Activated T-cell treated with anti-CD3 and anti-CD28 coated beads, Interleukin-2, amount 50 U/mL, for 1 hour (primary cell): ENCODE measurements at places on chromosomes 11 and 22.

DNA sequence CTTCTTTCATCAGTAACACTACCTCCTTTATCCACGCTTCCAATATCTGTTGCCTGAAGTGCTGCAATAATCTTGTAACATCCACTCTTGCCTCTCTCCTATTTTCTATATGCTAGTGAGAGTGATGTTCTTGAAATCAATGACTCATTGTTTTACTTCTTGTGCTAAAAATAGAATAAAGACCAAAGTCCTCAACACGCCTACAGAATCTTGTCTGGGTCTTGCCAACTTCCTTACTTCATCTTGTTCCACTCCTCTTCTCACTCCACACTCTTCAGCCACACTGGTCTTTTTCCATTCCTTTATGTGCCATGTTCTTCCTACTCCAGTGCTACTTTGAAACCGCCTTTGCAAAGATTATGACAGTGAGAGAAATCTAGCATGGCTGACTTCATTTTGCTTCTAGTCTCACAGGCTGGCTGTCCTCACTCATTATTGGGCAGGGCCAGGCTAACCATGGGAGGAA, 136.4 kb downstream of the CCDC81 start:
- no peak for DNase-seq

DNA sequence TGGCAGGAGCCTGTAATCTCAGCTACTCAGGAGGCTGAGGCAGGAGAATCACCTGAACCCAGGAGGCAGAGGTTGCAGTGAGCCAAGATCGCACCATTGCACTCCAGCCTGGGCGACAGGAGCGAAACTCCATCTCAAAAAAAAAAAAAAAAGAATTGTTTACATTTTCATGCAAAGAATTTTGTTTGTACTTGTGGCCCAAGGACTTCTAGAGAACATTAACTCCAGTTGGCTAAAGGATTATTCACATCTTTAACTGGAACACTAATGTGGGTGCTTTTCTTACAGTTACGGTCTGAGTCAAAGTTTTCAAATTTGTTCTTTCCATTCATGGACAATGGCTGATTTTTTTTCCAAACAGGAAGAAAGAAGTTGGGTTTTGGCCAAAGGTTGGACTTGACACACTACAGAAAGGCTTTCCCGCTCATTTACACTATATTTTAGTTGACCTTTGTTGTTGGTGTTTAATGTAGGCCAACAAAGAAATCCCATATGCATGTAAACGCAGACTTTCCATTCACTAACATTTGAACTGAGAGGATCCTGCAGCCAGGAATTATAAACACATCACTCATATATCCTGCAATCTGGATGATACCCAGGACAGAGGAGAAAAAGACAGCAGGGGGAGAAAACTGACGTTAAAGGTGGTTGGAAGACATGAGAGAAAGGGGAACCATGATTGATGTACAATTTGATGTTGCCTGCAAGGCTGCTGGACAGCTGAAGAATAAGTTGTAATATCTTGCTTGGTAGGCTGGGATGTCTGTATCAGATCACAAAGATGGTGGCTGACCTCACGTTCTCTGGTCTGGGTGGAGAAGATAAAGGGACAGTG, 13.1 kb downstream of the POU2AF1 start:
- DNase-seq = no peak

DNA sequence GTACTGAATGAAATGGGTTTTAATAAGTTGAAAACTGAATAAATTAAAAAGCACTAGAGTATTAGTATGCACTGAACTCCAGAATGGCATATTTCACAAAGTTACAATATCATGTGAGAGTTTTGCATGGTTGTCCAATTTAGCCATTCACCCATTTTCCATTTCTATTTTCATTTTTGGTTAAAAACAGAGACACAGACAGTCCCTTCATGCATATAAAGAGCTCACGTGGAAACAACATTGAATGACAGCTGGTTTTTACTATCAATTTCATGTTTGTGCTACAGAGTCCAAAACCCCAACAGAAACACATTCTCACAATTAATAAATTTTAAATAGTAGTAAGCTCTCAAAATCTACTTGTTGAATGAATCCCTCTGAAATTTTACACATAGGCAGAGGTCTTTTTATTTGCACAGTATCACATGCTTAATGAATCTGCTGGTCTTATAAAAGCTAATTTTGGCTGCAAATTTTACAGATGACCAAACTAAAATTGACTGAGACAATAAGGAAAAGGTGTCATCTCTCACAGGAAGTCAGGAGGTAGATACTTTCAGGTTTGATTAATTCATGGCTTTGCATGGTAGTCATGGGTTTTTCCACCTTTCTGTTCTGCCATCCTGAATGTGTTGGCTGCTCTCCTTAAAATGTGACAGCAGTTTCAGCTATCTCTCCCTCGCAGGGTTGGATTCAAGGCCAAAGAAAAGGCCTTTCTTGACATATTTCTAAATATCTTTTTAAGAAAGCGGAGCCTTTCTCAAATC, 20.6 kb upstream of the DDI1 start:
- DNase-seq = no peak

DNA sequence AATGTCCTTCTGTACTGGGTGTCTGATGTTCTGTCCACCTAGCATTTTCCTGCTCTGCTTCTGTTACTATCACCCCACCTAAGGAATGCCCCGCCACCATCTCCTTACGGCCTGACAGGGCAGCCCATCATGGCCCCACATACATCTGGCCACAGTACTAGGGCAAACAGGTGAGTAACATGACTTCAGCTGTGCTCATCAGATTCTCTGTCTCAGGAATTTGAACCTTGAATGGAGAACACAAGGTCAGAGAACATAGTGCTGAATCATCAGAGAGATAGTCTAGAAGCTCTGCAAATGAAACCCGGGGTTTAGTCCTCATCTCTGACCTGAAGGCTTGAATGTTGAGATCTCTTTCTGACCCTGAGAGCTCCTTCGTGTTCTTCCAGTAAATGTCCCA, 32.4 kb downstream of the ZC3H12C start:
- DNase-seq = no peak

- DNase-seq = no peak
Measured at GRCh38 chr11:104432981-104433380, 269.0 kb upstream of the PDGFD start.

- no peak for DNase-seq
Measured at GRCh38 chr11:122649116-122649515, 6.4 kb upstream of the UBASH3B start.
